DMS79 (cell line): ENCODE measurements at places on chromosomes 5 and 9.

DNA sequence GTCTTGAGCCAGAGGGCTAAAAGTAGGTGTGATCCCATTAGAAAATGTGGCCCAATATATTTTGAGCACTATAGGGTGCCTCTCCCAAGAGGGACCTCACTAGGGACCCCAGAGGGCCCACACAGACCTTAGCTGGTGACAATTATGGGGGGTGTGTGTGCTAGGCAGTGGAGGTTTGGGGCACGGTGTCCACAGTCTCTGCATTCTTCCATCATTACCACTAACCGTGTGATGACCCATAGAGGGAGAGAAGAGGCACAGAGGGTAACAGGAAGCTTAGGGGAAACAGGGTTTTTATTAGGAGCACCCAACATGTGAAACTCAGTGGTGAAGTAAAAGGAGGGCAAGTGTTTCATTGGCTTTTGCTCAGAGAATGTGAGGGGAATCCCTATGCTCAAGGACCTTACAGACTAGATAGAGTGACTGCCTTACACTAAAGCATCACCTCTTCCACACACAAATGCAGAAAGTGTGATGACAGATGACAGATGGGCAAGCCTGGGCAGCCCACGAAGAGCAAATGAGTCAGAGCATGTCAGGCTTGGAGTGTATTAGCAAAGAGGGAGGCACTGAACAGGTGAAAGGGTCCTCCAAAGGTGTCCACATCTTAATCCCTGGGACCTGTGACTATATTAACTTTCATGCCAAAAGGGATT is 2.5 kb upstream of the ACTL7A start:
- DNase-seq, result no peak

DNA sequence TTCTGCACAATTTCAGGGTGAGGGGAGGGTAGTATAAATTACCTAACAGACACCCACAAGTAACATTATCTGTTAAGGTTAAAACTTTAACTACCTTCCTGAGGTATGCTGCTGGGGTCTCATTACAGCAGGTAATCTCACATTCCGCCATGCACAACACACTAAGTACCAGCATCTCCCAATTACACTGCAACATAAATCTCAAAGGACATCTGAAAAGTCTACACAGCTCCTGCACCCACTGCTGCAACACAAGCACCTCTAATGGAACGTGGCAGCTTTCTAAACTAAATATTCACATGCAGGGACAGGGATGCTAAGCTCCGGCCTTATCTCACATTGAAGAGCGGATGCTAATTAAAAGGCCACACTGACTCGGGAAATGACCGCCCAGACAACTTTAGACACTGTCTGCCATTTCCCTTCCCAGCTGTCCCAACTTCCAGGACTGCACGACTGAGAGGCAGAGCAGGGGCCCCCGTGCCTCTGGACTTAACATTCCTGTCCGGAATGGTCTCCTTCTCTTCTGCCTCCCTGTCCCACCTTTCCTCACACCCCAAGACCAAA is 45.9 kb downstream of the PSMB7 start:
- DNase-seq, result no peak

- no peak for DNase-seq
Observed at GRCh38 chr5:134175921-134176510, 734 bp downstream of the SKP1 start.

DNA sequence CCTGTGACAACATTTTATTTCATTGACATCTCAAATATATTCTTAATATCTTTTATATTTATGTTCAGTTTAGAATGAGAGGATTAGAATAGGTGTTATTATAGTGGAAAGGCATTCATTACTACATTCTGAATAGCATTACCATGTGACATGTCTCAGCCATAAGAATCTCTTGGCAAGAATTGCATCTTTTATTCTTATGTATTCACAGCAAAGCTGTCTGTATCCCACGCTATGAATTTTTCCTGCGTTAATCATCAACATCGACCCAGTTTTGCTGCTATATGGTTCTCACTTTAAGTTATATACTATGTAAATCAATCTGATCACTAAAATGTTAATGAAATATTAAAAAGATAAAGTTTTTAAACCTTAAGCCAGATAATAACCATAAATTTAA is 248.6 kb downstream of the TMEM232 start:
- DNase-seq, result no peak

DNA sequence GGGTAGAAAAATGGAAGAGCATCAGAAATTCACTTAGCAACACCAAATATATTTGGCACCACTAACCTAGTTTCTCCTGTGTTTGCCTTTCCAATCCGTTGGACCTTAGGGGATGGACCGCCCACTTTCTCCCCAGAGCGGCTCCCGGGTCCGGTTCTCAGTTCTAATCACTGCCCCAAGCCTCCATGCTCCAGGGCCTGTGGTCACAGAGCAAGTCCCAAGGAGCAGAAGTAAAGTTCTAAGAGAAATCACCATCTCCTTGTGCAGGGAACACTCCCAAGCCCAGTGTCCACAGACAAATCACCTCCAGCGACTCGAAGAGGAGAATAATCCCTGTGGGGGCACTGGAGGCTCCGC is 728 bp upstream of the SLC1A1 start:
- DNase-seq, result no peak

DNA sequence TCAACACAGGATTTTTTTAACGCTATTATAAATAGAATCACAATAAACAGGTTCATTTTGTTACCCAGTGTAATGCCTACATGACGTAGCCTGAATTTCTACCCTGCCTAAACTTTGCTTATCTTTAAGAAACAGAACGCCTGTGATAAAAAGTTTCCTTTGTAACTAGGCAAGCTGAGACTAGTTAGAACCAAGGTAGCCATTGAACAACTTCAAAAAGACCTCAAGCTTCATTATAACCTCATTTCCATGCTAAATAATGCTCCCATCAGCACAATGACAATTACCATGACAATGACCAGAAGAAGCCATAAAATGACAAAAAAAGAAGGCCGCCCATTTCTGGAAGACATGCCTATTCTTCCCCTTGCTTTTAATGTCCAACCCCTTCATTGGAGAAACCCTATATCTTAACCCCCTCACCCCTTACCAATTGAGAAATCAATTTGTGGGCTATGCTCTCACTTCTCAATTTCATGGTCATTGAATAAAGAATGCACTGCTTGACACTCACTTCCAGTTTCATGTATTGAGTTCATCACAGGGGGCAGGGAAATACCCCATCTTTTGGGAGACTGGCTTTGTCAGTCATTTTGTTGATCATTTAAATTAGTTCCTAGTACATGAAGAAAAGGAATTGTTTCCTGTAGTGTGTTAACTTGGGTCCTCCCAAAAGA is 276.8 kb downstream of the MCTP1 start:
- DNase-seq, result no peak

GRCh38 chr5:58893551-58893950 is 310.7 kb downstream of the RAB3C start:
- DNase-seq, result no peak

- no peak for DNase-seq
Observed at GRCh38 chr5:172659909-172660628, 19.0 kb downstream of the NEURL1B start.

DNA sequence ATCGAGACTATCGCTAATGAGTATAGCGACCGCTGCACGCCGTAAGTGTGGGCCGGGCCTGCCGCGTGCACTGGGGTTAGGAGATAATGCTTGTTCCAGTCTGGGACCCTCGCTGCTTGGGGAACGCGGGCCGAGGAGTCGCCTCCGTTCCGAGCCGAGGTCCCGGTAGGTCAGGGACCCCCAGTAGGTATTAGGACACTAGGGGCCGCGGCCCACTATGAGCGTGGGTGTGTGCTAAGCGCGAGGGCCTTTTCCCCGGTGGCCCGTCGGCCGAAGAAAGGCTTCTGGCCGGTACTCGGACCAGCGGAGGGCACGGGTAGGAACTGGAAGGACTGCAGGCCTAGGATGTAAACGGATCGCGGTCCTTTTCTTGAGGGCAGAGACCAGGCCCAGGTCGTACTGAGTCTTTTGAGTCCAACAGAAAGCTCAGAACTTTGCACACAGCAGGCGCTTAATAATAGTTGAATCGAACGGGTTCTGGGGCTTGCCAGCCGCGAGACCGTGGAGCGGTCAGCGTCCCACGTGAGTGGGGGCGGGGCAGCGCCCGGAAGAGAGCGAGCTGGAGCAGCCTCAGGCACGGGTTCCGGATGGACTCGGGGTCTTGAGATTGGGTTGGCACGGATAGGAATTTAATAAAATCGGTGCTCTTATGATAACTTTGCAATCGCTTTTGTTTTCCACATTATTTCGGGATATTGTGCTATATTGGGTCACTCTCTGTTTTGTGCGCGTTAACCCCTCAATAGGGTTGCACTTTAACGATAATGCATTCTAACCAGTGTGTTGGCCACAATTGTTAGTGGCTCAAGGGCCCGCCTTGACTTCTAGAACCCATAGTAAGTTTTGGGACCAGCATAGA is 733 bp downstream of the HSPA4 start:
- DNase-seq, result peak; percentile 16

GRCh38 chr9:124267271-124267807 is 9.6 kb downstream of the NEK6 start:
- peak; percentile 58 for DNase-seq

GRCh38 chr5:150656191-150657132 is 4.6 kb upstream of the MYOZ3 start:
- DNase-seq, result no peak

DNA sequence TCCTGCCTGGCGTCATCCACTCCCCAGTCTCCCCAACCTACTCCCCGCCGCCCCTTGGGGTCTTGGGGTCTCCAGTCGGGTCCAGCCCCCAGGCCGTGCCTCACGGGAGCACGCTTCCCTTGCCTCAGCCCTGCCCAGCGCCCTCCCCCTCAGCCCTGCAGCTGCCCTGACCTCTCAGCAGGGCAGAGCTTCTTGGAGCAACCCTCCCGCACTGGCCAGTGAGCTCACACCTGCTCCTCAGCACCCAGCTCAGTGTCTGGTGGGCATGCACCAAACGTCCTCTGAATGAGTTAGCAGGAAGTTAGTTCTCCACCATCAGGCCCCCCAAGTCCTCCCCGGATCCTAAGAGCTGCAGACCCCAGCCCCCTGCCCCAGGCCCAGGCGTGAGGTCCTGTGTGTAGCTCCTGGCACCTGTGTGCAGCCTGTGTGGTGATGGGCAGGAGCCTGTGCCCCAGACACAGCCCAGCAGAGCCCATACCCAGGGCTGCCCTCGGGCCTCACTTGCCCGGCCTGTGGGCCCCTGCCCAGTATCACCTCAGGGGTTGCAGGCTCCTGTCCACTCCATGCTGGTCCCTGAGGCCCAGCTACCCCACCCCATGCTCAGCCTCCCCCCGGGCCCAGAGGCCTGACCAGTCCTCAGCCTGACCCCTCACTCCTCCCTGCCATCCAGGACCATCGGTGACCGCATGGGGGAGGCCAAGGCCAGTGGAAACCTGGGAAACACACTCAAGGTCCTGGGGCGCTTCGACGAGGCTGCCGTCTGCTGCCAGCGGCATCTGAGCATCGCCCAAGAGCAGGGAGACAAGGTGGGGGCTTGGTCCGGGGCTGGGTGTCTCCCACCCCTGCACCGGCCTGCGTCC is 8.2 kb downstream of the GPSM1 start:
- DNase-seq, result no peak

GRCh38 chr5:51082741-51083140 is 300.5 kb upstream of the ISL1 start:
- DNase-seq, result no peak
